ENCODE measurements at places on chromosomes 11 and 22.

DNA sequence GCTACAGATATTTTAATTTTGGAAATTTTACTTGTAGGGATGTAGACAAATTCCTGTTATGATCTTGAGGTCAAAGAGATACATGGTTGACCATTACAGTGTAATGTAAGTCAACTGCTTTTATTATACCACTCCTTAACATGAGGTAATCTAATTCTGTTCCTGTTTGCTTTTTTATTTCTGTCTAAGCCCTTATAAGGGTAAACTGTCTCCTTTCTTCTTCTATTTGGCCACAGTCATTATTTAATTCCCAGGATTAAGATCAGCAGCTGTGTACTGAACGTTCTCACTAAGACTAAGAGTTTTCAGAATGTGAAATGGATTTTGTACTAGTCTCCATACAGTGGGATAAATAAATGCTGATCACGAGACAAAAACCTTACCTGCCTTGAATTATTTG is 32.8 kb downstream of the C2CD3 start:
- no peak for DNase-seq

GRCh38 chr11:15826826-15827225 is 529.5 kb downstream of the SOX6 start:
- DNase-seq: no peak

DNA sequence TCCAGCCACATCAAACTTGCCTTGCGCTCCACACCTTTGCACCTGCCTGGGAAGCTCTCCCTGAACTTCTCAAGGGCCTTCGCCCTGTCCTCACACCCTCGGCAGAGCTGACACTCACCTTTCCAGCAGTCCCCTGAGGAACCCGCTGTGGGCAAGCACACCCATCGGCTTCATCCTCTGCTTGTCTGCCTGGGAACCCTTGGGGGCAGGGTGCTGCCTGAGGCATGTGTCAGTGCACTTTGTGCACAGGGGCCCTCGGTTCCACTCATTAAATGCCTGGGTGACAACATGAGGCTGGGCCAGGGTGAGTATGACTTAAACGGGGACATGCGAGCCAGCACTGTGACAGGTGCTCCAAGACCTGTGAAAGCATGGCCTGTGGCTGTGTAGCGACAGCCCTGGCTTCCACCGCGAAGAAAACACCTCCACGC is 2.6 kb upstream of the LRFN4 start:
- DNase-seq: no peak

- no peak for DNase-seq
Measured at GRCh38 chr11:132064987-132065620, 694.7 kb downstream of the NTM start.

DNA sequence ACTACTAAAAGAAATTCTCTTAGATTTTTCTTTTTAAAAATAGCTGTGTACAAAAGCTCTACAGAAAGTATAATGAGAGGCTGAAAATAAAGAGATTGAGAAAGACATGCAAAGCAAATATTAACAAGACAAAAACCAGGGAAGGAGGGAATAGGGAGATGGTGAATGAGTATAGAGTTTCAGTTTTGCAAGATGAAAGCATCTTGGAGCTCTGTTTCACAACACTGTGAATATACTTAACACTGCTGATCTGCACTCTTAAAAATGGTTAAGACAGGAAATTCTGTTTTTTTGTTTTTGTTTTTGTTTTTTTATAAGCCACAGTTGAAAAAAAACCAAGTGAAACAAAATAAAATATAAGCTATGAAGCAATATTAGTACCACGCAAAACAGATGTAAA is 5.5 kb downstream of the TMEM218 start:
- DNase-seq: no peak

DNA sequence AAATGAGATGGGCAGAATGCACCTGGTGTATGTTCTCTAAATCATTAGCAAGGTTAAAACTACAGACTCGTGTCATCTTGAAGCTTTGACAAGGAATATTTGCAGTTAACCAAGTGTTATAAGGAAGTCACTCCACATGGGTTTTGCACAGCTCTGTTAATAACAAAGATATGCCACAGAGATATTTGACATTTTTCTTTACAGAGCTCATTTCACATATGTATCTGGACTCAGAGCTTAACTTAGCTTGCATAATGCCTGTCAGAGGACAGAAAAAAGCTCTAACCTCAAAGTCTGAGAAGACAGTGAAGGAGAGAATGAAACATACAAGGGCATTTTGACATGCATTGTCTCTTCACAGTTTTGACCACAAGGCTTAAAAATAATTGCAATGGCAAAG is 105.5 kb downstream of the C11orf87 start:
- no peak for DNase-seq

DNA sequence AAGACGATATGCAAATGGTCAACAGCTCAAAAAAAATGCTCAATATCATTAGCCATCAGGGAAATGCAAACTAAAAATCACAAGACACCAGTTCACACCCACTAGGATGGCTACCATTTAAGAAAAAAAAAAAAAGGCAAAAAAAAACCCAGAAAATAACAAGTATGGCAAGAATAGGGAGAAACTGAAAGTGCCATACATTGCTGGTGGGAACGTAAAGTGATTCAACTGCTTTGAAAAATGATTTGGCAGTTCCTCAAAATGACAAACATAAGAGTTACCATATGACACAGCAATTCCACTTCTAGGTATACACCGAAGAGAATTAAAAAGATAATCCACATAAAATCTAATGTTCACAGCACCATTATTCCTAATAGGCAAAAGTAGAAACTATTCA is 47.5 kb downstream of the PICALM start:
- no peak for DNase-seq

DNA sequence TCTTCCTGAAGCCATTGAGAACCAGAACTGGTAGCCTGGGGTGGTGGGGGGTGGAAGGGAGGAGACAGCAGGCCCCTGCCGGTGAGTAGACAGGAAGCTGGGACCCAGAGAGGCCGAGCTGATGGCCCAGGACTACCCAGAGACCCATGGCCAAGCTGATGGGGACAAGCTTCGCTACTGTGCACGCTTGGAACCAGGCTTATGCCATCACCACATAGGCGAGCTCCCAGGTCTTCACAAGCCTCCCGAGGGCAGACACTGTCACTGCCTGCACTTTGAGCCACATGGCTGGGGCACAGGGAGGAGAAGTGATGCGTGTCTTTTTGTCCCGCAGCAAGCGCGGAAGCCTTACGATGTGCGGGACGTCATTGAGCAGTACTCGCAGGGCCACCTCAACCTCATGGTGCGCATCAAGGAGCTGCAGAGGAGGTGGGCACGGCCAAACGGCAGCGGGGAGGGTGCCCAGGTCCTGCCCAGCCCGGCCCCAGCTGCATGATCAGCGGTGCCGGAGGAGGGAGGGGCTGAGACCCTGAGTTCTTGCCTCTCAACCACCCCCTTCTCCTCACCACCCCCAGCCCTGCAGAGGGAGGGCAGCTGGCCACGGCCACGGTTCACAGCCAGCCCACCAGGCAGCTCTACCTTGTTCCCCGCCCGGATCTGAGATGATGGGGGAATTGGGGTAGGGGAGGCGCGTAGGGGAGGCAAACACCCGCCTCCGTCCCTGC is 76.0 kb upstream of the KCNQ1OT1 start:
- no peak for DNase-seq

GRCh38 chr11:70764356-70764905 is 366.1 kb downstream of the CTTN start:
- DNase-seq: no peak

GRCh38 chr11:41781441-41781840 is 322.0 kb upstream of the LRRC4C start:
- no peak for DNase-seq

- no peak for DNase-seq
Measured at GRCh38 chr11:103792981-103793468, 243.4 kb upstream of the DDI1 start.

DNA sequence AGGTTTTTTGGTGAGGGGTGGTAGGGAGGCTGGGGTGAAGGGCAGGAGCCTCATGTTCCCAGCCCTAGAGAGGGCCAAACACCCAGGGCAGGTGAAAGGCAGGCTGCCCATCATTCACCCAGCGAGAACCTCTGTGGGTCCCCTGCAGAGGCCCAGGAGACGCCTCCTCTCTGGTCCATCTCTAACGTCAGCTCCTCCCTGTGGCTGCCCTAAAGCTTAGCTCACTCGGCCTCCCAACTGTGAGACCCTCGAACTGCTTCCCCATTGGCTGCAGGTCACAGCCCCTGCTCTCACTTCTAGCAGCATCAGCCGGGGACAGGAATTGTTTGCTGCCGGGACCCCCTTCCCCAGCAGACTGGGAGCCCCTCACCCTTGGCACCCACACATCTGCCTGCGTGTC is 615 bp upstream of the NFAM1 start:
- DNase-seq: no peak

DNA sequence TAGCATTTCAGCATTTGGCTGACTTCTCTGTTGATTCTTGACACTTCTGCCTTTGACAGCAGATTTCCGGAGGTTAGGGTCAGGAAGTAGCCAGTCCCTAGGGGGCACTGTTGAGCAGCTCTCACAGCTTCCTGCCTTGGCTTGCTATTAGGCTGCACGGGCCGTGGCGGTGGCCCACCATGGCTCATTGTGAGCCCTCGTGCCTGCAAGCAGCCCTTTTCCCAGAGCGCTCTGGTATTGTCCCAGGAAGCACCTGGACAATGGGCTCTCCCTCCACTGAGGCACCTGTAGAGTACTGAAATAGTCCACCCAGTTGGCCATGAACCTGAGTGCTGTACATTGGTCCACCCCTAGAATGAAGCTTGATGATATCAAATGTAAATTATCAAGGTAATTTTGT is 100.2 kb upstream of the GAL start:
- DNase-seq: peak; percentile 0

DNA sequence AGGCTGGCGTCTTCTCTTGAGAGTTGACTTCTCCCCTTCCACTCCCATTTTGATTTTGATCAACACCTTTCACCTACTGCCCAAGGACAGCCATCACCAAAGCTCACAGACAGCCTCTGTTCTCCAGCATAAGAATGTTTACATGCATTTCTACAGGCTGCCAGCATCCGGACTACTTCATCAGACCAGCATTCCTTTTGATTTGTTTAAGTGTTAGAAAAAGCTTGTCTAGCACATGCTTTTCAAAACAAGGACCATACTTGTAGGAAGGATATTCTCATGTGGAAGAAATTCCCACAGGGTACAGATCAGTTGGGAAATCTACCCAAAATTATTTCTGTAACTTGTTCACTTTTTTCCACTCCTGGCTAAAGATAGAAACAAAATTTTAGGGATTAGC is 6.2 kb upstream of the KCNA4 start:
- DNase-seq: no peak

DNA sequence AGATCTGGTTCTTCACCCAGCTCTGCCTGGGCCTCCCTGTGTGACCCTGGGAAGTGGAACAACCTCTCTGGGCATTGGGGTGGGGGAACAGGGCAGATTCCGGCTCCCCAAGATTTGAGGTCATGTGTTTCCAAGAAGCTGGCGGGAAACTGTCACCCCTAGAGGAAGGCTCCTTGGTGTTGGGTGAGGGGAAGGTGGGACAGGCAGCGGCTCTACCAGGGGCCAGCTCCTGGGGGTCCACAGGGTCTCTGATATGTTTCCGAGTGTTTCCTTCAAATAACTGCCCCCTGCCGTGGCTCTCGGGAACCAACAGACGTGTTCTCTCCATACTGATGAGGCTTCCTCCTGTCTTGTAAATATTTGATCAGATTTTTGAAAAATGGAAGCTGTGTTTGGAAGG is 78.5 kb downstream of the MPPED1 start:
- no peak for DNase-seq

- no peak for DNase-seq
Measured at GRCh38 chr22:50045211-50046018, 12.7 kb downstream of the TTLL8 start.

Data from stimulated activated CD4-positive, alpha-beta T cell treated with anti-CD3 and anti-CD28 coated beads, Interleukin-1b, Interleukin-23, amount 100 ng/mL, for 1 hour (primary cell).